Stimulated activated CD8-positive, alpha-beta memory T cell treated with anti-CD3 and anti-CD28 coated beads, Interleukin-4, amount 100 ng/mL, for 4 hours (primary cell): ENCODE measurements at places on chromosomes 2 and 18.

- DNase-seq, result no peak
These were observed 1.2 kb downstream of the GYPC start for GRCh38 chr2:126657148-126657635.

DNA sequence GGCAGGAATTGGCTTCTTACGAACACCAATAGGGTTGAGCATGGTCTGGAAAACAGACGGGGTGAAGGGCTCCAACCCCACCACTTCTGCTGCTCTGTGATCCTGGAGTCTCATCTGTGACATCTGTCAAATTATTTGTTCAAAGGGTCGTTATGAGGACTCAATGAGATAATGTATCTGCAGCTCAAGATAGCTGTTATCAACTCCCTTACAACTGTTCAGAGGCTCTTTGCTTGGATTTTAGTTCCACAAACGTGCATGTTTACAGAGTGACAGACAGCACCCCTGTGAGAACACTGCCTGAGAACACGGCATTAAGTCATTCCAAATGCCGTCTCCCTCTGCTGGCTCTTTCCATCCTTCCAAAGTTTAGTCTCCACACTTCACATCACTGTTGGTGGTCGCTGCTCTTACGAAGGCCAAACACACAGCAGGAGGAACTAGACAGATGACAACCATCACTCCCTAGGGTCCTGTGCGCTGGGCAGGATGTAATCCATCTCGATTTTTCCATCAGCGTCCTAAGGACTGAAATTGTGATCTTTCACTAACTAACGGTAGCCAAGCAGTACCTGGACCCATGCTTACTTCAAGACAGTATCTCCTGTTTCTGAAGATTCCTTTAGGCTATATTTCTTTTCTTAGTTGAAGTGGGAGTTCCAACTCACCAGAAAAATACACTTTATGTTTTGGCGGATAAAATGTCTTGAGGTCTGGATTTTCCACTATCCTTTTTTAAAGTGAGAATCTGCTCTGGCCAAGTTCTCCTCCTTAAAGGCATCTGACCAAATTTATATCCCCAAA, 220.3 kb downstream of the ANAPC1 start:
- no peak for DNase-seq

GRCh38 chr2:29281916-29282247, 166.7 kb downstream of the CLIP4 start:
- DNase-seq, result no peak

DNA sequence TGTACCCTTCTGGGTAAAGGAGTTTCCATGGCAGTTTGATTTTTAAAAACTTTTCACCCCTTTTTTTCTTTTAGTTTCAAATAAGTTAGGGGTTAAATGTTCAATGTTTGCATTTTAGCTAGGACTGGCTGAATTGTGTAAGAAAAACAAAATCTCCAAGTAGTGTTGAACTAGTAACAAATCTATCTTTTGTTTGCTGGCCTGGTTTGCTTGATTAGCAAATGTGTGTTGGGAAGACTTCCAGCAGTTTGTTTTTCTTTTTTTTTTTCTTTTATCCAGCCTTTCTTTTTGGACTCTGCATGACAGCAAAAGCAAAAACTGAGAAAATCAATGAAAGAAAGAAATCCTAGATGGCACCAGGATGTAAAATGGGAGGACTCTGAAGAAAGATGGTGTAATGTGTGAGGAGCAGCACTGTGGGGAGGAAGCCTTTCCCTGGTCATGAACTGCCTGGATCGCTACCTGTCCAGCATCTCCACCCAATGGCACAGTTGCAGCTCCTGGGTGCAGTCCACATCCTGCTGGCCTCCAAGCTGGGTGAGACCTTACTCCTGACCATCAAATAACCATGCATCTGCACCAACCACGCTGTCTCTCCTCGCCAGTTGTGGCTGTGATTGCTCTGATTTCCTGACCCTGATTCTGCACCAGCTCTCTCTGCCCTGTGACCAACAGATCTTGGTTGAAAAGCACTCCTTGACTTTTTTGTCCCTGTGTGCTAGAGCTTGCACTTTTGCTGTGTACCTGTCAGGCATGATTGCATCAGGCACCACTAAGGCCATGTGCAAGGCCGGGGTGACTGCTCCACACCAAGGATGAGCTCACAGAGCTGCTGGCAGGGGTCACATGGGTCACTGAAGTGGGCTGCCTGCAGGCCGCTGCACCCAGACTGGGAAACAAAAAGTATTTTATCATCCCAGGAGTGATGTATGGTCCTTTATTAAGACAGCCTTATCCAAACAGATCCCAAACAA, 71.2 kb upstream of the ZNF236 start:
- DNase-seq, result no peak

- no peak for DNase-seq
These were observed 5.1 kb downstream of the CXCR1 start for GRCh38 chr2:218161644-218162043.

GRCh38 chr2:43707255-43708015, 31.2 kb upstream of the C1GALT1C1L start:
- DNase-seq, result no peak

GRCh38 chr2:44825702-44826101, 115.8 kb upstream of the SIX3 start:
- no peak for DNase-seq
